NCI-H526 (cell line): ENCODE measurements at places on chromosomes 12 and 14.

DNA sequence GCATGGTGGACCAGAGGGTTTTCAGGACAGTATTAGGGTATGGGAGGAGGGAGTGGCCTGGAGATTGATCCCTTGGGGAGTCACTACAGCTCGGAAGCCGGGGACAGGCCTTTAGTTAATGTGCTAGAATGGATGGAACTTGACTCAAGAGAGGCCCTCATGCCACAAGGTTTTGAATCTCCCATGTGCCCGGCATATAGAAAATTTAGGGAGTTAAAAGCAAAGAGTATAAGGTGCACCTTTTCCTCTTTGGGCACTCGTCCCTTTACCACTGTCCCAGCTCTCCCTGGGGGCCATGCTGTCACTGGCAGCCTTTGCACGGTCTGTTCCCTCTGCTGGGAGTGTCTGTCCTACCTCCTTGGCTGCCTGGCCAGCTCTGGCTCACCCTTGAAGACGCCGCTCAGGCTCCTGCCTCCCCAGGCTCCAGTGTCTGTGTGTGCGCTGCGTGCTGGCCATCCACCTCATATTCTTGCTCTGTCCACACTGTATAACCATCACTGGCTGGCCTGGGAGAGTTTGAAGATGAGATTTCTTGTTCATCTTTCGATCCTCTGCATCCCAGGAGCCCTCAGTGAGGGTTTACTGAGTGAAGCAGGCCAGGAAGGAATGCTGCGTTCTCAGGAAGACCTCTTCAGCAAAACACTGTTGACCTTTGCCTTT, 161.3 kb downstream of the ZFP36L1 start:
- DNase-seq, result no peak

- peak; percentile 37 for DNase-seq
Observed at GRCh38 chr12:51377099-51377984, 13.9 kb downstream of the GALNT6 start.

GRCh38 chr12:49255857-49256637, 8.8 kb upstream of the TUBA1C start:
- DNase-seq, result no peak

DNA sequence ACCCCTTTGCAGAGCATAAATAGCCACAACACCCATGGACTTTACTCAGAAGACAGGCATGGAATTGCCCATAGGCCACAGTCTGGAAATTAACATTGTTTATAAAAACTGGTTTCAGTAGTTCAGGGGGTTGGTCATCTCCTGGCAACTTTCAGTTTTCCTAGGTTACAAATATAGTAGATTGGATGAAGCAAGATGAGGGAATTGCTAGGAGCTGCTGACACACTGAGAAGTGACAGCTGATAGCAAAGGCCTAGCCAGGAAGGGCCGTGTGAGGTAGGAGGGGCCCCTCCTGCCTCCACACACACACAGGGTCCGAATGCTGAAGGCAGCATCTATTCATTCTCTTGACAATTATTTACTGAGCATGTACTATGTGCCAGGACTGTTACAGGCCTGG, 8.3 kb downstream of the GALNT16 start:
- DNase-seq, result no peak

GRCh38 chr14:59215322-59215721, 26.9 kb downstream of the DAAM1 start:
- peak; percentile 55 for DNase-seq

- DNase-seq, result no peak
Observed at GRCh38 chr14:32047791-32048190, 29.3 kb upstream of the ARHGAP5 start.

DNA sequence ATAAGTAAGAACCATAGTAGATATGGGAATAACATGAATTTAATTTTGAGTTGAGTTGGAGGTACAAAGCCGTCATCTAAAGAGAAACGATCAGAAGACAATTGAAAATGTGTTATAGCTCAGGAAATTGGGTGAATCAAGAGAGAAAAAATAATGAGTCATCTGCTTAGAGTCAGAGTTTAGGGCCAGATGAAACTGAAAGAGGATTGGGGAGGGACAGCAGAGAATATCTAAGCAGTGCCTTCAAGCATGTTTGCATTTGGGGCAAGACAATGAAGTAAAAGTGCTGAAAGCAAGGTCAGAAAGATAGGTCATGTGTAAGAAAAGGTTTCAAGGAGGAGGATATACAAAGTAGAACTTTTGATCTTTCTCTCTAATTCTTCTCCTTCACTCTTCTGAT, 49.4 kb downstream of the SLC15A5 start:
- DNase-seq, result no peak

- peak; percentile 64 for DNase-seq
Observed at GRCh38 chr14:73785834-73786635, 65.6 kb upstream of the PTGR2 start.

DNA sequence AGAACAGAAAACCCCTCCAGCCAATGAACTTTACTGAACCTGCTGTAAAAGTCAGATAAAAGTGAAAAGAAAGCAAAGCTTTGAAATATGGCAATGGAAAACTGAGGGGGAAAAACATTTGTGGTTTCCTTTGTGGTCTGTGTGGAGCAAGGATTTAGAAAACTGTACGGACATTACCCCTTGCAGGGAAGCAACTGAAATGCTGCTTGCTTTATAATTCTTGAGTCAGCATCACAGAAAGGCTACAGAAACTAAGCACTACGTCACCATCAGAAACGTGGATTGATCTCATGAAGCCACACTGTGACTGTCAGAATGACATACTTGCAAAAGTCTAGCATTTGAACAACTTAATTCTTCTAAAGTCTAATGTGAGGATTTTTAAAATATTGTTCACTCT, 2.4 kb upstream of the KCNC2 start:
- DNase-seq, result no peak

GRCh38 chr12:3204730-3205531, 127.8 kb downstream of the TSPAN9 start:
- DNase-seq, result no peak

DNA sequence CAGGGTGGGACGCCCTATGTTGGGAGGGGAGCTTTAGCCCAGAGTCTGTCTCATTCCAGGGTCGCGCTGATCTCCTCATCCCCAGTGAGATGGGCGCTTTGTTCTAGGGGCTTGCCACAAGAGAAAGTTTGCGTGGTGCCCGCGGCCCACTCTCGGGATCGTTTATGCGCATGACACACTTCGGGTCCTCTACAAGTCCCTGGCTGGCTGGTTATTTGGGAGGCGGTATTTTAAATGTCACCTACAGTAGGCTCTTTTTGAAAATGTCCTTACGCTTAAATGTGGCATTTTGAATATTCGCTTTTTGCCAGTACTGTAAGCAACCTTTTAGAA, 541 bp downstream of the GOLT1B start:
- DNase-seq, result peak; percentile 59

- DNase-seq, result no peak
Observed at GRCh38 chr14:90781876-90782275, 34.4 kb downstream of the TTC7B start.

DNA sequence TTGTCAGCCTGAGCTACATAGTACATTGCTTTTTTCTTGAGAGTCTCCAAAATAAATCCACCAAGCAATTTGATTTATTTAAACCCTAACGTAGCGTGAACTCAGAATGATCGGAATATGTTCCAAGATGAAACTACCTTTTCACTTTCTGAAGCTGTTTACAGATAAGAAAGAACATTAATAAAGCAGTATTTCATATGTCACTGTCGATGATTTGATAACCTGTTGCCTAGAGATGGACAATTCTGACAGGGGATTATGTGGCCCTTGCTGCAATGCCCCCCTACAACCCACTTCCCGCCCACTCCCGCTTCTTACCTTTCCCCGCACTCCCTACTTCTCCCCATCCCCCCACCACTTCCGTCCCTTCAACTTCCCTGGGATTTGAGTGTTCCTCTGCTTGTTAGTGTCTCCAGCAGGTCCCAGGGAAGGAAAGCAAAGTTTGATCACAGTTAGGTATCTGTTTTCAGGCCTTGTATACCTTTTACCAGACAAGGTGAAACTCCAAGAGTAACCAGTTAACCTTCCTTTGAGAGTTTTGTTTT, 229.2 kb upstream of the HMGA2 start:
- DNase-seq, result no peak

GRCh38 chr14:34365309-34365915, 96.6 kb downstream of the SPTSSA start:
- DNase-seq, result no peak

- no peak for DNase-seq
Observed at GRCh38 chr12:72578327-72578726, 306.2 kb downstream of the TRHDE start.

DNA sequence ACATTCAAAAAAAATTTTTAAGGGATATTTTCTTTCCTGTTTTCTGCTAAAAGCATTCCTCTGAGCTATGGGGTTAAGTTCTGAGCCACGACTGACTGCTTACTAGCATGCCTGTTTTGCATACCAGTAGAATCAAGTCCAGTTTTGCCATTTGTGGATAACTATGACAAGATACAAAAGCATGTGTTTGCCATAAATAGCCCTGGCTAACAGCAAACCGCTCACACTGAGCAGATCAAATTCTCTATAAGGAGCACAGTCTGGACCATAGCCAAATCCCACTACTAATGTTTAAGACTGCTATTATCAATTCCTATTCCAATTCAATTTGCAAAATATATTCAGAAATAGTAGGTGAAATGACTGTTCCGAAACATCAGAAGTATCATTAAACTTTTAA, 3.2 kb downstream of the CFL2 start:
- peak; percentile 85 for DNase-seq

GRCh38 chr12:13204428-13204827, 7.9 kb downstream of the EMP1 start:
- no peak for DNase-seq

DNA sequence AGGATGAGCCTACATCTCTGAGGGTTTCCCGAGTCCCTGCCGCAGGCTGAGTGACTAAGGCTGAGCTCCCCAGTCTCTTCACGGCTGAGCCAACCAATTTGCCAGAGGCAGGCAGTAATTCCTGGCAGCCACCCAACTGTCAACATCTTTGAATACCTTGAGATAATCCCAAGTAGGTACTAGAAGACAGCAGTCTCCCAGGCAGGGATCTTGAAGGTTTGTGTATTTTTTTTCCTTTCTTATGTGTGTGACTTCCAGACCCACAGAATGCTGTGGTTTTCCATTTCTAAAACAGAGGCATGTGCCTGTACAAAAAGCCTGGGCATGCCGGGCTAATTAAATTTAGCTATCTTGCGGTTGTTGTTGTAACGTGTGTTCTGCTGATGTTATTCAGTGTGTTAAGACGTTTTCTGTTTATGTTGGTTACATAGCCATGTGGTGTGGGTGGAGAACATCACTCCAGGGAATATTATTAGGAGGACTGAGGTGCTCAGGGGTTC, 155.5 kb downstream of the ANO2 start:
- DNase-seq, result no peak

GRCh38 chr12:62258941-62259630, 1.1 kb upstream of the USP15 start:
- DNase-seq, result no peak

DNA sequence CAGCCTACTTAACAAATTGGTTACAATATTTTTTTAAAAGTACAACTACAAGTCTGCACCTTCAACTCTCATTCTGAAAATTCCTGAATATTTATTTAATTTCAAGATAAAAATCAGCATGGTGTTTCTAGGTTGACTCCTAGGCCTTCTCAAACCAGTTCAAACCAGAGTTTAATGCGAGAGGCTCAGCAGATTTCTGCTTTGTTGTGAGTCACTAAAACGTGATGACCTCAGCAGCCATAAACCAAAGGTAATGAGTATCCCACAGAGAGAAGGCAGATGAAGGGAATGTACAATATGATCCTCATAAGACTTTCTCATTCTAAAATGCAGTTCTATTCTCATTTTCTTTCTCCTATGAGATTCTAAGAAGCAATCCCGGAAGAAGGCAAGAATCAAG, 1.5 kb downstream of the PRDM4 start:
- DNase-seq, result no peak

- DNase-seq, result no peak
Observed at GRCh38 chr14:94480809-94481208, 4.8 kb upstream of the SERPINA9 start.

GRCh38 chr12:123070267-123071081, 80.4 kb downstream of the PITPNM2 start:
- DNase-seq, result no peak

DNA sequence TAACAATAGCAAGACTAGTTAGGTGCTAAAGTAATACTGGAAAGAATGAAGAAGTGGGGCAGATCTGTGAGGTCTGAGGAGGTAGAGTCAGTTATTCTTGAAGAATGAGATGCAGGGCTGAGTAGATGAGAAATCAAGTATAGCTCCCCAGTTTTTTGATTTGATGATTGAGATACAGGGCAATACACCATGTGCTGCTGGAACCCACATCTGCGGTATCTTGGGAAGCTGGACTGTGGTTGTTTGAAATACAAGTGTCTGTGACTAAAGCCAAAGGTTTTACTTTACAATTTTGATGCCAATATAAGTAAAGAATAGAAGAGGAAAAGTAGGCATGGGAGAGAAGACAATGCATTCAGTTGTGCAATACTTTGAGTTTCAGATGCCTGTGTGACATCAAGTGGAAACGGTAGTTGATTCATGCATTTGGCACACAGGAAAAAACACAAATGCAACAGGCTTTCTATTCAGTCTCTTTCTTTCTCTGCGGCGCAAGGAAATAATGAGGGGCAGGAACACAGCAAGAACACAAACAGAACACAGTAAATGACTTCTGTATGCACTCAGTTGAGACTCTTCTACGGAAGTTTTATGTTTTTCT, 190.2 kb upstream of the SLC38A2 start:
- DNase-seq, result no peak

DNA sequence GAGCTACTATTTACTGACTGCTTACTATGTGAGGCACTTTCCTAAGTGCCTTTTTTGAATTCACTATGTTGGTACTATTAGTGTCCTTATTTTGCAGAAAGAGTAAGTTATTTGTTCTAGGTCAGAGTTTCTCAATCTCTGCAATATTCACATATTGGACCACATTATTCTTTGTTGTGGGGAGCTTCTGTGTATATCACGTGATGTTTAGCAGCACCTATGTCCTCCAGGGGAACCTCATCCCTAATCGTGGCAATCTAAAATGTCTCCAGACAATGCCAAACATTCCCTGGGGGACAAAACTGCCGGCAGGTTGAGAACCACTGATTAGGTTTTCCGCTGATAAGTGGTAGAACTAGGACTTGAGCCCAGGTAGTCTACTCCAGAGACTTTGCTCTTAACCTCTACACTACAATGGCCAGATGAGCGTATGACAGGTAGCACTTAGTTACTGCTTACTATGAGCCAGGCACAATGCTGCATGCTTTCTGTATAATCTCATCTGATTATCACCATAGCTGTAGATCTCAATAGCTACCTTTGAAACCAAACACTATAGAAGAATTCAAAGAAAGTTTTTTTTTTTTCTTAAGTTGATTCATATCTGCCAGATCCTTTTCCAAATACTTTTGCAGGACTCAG, 38.9 kb downstream of the NELL2 start:
- DNase-seq, result no peak

GRCh38 chr14:21088687-21089086, 9.8 kb downstream of the ZNF219 start:
- no peak for DNase-seq

DNA sequence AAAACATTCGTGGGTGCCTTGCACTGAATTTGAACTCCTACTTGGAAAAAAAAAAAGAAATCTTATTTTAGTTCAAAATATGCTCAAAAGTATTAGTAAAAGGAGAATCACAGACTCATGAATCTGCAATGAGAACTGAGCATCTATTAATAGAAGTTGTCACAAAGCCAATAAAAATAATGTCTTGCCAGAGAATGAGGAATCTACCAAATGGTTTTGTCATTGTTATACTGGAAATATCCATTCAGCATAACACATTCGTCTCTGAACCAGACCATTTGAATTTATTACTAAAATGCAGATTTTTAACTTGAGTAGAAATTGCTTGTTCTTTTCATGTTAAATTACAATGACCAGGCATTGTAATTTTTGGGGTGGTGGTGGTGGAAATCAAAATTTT, 11.6 kb upstream of the PTPRB start:
- DNase-seq, result no peak
